ENCODE measurements at places on chromosomes 7 and 10.

- no peak for DNase-seq
These were observed 38.8 kb downstream of the GSDME start for GRCh38 chr7:24718431-24718831.

GRCh38 chr10:72328045-72328828 is 26.5 kb downstream of the DNAJB12 start:
- DNase-seq: no peak

- DNase-seq: no peak
These were observed 6.2 kb upstream of the STARD3NL start for GRCh38 chr7:38171623-38172391.

DNA sequence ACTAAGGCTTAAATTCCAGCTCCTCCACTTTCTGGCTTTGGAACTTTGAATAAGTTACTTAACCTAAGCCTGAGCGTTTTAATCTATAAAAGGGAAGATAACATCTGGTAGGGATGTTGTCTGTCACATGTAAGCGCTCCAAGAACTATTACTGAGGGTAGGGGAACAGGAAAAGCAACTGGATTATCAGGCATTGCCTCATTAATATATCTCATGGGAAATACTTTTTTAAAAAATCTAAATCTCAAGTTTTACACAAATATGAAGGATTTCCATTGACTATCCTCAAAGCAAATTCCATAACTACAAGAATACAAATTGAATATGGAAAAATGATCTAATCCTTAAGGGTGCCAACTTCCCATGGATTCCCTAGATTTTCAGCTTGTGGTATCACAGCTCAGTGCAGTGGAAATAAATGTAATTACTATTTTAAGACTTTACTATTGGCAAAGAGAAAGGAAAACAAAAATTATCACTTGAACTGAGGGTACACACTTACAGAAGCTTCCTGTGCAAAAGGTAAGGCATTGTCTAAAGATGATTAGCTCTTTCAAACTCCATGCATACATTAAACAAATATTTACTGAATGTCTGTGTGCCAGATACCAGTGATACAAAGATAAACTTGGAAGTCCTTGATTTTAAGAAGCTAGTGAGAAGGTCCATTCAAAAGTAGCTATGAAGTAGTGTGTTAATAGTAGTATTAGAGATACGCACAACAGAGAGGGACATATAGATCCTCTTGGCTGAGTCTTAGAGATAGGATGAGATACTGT is 38.4 kb downstream of the NT5C2 start:
- no peak for DNase-seq

DNA sequence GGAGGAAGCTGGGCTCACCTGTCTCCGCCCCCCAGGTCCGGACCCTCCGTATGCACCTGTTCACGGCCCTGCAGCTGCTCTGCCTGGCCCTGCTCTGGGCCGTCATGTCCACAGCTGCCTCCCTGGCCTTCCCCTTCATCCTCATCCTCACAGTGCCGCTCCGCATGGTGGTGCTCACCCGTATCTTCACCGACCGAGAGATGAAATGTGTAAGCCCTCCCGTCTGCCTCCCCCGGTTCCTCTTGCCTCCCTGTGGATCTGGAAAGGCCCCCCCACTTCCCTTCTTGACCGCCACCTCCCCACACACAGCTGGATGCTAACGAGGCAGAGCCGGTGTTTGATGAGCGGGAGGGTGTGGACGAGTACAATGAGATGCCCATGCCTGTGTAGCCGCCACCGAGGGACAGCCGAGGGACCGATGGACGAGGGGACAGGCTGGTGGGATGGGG is 4.6 kb downstream of the FASTK start:
- DNase-seq: no peak

Measured in brain pericyte (primary cell).